ENCODE measurements at places on chromosomes 4 and X. TPM values are rescaled to one million over a fixed set of nuclear protein-coding genes. Genes with fewer than 3 reads are reported as not detected.

Gene RAB41
- not detected for total RNA-seq

Gene UGT2A1
- total RNA-seq = 0.12 TPM

DNA sequence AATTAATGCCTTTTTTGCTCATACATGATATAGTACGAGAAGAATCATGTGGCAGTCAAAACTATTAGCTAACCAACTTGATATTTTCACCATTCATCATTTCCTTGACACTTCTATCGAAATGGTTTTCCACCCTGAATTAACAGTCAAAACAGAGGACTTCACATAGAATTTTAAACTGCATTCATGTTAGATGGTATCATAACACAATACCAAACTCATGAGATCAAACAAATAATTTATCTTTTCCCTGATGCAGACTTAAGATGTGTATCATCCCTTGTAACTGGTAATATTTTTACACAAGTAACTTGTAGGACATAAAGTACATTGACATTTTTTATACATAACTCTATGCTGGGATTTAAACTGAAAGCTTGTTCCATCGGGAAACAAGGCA, 18.2 kb upstream of the ANTXR2 start:
- DNase-seq = no peak
- H3K27ac ChIP-seq = no peak overlapping the region
- H3K36me3 ChIP-seq = no peaks in the 10 kb centered on the region

GRCh38 chr4:2276581-2277325, 14.8 kb upstream of the MXD4 start:
- DNase-seq = no peak
- no peaks in the 10 kb centered on the region for H3K4me1 ChIP-seq
- no peaks in the 10 kb centered on the region for H3K36me3 ChIP-seq

GRCh38 chr4:176270669-176271068, 1.6 kb upstream of the ASB5 start:
- H3K27ac ChIP-seq = no peak overlapping the region
- H3K4me1 ChIP-seq = no peaks in the 10 kb centered on the region
- H3K4me3 ChIP-seq = no peak overlapping the region
- no peaks in the 10 kb centered on the region for H3K27me3 ChIP-seq
- no peaks in the 10 kb centered on the region for H3K36me3 ChIP-seq
- peak; percentile 65 for DNase-seq

- H3K36me3 ChIP-seq = no peaks in the 10 kb centered on the region
- peaks cover 15% of the 10 kb centered on the region for H3K4me1 ChIP-seq
- no peak overlapping the region for H3K27ac ChIP-seq
- peak; percentile 73 for DNase-seq
- no peak overlapping the region for H3K4me3 ChIP-seq
- H3K27me3 ChIP-seq = no peaks in the 10 kb centered on the region
These were observed 34.3 kb downstream of the NLGN3 start for GRCh38 chrX:71178908-71179307.

GRCh38 chr4:94722270-94722669, 35.5 kb upstream of the BMPR1B start:
- no peaks in the 10 kb centered on the region for H3K4me1 ChIP-seq
- no peaks in the 10 kb centered on the region for H3K27me3 ChIP-seq
- H3K27ac ChIP-seq = no peak overlapping the region
- H3K4me3 ChIP-seq = no peak overlapping the region
- no peak for DNase-seq

GRCh38 chrX:71285929-71286328, 2.5 kb downstream of the NONO start:
- no peak for DNase-seq
- peak overlapping the region; percentile 44 for H3K4me3 ChIP-seq
- no peaks in the 10 kb centered on the region for H3K27me3 ChIP-seq
- no peaks in the 10 kb centered on the region for H3K4me1 ChIP-seq
- H3K27ac ChIP-seq = no peak overlapping the region
- no peaks in the 10 kb centered on the region for H3K36me3 ChIP-seq

DNA sequence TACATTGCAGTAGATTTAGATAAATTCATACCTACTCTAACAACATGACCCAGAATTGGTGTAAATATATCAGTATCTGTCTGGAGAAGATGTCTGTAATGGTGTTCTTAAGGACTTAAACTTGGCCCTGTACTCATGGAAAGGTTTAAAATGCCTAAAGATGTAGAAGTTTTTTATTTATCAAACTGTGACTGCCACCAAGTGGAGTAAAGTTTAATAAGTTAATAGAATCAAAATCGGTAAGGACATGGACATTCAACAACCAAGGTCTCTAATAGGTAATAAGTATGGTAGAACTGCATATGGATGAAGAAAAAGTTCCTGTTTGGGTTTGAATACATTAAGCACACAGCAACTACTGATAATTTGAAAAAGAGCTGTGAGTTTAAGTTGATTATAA, 474.0 kb upstream of the NDST3 start:
- H3K4me3 ChIP-seq = no peak overlapping the region
- H3K27ac ChIP-seq = no peak overlapping the region
- no peaks in the 10 kb centered on the region for H3K27me3 ChIP-seq
- no peaks in the 10 kb centered on the region for H3K36me3 ChIP-seq
- no peak for DNase-seq

DNA sequence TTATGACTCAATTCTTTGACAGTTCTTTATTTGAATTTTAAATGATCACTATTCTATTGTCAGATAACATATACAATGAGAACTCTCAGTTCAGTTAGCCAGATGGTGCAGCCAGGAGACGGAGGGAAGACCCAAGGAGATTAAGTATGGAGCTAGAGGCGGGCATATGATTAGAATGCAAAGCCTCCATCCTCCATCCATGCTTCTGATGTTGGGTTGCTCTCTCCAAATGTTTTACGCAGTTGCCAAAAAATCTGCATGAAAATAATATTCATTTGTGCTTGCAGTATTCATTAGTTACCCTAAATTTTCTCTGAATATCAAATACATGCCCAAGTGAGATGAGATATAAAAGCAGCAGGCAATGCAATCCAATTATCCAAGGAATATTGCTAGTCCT, 874.8 kb downstream of the C4orf33 start:
- H3K4me3 ChIP-seq = no peak overlapping the region
- no peak for DNase-seq
- H3K27ac ChIP-seq = no peak overlapping the region
- no peaks in the 10 kb centered on the region for H3K36me3 ChIP-seq
- H3K27me3 ChIP-seq = no peaks in the 10 kb centered on the region

GRCh38 chr4:76607266-76607799, 172.3 kb downstream of the SHROOM3 start:
- no peaks in the 10 kb centered on the region for H3K27me3 ChIP-seq
- no peaks in the 10 kb centered on the region for H3K36me3 ChIP-seq
- no peak for DNase-seq
- H3K27ac ChIP-seq = peak overlapping the region; percentile 21
- no peak overlapping the region for H3K4me3 ChIP-seq
- peaks cover 38% of the 10 kb centered on the region for H3K4me1 ChIP-seq

DNA sequence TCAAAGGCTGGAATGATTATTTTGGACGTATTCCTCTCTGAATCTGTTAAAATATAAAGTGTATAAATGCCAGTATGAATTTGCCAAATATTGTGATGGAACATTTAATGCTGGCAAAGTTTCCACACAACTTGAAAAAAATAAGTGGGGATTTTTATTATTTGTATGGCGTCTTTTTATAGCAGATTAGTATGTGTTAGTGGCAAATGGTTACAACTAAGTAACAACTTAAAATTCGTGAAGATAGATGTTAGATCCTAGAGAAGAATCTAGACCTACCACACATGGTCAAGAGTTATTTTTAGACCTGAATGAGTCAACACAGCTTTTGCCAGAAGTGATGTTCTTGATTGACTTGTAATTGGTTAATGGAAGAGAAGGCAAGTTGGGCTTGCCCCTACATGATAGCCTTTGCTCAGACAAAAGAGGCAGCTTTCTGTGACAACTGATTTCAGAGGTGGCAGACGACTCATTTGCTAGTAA, 4.8 kb downstream of the CPE start:
- peaks cover 6% of the 10 kb centered on the region for H3K4me1 ChIP-seq
- H3K4me3 ChIP-seq = no peak overlapping the region
- H3K27me3 ChIP-seq = no peaks in the 10 kb centered on the region
- no peak for DNase-seq
- H3K27ac ChIP-seq = peak overlapping the region; percentile 74

GRCh38 chr4:59689149-59689548, 1511.0 kb upstream of the ADGRL3 start:
- no peaks in the 10 kb centered on the region for H3K36me3 ChIP-seq
- no peaks in the 10 kb centered on the region for H3K27me3 ChIP-seq
- H3K27ac ChIP-seq = no peak overlapping the region
- no peaks in the 10 kb centered on the region for H3K4me1 ChIP-seq

Gene POU4F2
- 0.33 TPM for total RNA-seq

DNA sequence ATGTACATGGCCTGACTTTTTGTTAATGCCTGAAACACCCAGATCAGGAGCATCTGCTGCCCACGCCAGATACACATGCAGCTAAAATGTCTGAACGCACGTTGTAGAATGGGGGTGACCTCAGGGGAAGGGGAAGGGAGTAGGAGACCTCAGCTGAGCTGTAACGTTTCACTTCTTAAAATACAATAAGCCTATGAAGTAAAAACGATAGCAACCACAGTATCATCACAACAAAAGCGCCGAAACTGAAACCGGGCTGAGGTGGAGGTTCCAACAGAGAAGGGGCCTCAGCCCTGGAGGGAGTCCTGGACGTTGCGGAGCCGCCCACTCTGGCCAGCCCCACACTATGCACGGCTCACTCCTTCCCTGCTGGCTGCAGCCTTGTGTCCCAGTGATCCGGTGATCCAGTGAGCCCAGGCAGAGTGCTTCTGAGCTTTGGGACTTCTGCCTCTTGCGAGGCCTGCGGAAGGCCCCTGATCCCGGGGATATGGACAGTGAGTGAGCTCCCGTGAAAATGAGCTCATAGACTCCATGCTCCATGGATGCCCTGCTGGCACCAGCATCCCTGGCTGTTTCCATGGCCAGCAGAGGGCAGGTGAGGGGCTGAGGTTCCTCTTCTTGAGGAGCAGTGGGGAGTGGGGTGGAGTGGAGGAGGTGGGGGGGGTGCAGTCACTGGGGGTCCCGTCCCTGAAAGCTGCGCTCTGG, 52.0 kb downstream of the HMX1 start:
- H3K4me3 ChIP-seq = no peak overlapping the region
- no peak overlapping the region for H3K27ac ChIP-seq
- H3K36me3 ChIP-seq = no peaks in the 10 kb centered on the region
- peaks cover 16% of the 10 kb centered on the region for H3K27me3 ChIP-seq

Gene MMRN1
- total RNA-seq = 1.4 TPM

All from hepatocyte (in vitro differentiated cells).